ENCODE measurements at places on chromosomes 1 and 21.

GRCh38 chr1:168772428-168773060, 43.5 kb upstream of the DPT start:
- no peak for DNase-seq

- DNase-seq, result no peak
Measured at GRCh38 chr1:193662030-193662429, 475.6 kb upstream of the B3GALT2 start.

DNA sequence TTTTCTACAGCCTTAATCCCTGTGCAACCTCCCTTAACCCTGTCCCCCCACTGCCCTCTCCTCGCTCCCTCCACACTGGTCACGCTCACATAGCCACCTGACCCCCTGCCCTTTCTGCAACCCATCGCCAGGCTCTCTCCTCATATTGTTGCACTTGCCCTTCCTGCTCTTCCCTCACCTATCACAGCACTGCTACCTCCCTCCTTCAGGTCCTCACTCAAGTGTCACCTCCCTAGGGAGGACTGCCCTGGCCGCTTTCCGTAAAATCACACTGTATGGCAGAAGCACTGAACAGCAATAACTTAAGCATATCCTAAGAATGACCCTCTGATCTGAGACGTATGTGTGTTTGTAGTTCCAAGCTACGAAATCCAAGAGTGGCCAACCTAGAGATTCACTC, 406.0 kb downstream of the SIPA1L2 start:
- no peak for DNase-seq

GRCh38 chr21:39430457-39430856, 15.1 kb downstream of the LCA5L start:
- no peak for DNase-seq

DNA sequence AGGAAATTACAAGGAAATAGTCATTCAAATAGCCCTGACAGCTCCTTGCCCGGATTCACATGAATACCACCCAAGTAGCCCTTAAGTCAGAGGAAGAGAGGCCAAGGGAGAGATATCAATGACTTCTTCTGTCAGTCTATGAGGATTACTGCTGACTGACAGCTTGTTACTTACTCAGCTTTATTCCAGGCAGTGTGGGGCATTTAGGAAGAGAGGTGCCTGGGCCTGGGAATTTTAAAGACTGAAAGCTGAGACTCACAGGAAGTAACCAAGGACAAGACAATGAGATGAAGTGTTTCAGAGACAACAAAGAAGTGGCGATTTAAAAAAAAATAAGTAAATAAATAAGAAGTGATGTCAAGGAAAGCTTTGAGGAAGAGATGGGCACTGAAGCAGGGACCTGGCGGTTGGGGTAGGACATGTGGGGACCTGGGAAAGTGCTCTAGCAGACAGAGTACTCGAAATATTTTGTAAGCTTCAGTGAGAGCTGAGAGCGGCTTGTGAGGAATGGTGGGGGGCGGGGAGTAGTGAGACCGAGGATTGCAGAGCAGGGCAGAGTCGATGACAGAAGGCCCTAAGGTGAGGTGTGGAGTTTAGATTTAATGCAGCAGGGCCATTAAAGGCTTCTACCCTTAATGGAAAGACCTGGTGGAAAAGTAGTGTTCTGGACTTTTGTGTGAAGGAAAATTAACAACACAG, 58.9 kb downstream of the ST3GAL3 start:
- no peak for DNase-seq

DNA sequence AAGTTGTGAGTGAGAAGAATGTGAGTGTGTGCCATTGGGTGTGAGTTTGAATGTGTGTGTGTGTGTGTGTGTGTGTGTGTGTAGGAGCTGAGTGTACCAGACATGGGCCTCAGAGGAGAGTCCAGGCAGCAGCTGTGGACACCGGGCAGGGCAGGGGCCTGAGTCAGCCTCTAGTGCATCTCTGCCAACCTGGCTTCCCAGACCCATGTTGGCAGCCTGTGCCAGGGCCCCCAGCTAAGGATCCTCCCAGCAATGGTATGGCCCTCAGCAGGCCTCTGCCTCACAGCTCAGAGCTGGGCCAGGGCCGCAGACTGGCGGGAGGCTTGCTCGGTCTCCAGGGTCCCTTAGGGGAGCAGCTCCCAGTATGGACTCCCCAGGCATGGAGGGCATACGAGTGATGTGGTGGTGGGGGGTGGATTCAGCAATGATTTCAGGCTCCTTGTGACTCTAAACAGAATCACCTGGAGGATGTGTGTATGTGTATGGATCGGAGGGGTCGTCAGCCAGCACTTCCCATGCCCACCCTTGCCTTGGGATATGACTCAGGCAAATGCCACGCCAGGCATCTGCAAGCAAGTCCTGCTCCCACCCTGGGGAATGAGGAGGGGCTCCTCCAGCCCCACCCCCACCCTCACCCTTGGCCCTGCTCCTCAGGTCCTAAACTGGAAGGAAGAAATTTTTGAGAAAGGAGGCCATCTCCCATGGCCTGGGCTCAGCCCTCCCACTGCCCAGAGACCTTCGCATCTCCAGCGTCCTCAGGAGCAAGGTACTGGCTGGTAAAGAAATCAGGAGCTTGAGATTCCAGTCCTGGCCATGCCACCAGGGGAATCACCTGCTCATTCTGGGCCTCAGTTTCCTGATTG, 1.8 kb upstream of the FOXO6 start:
- no peak for DNase-seq

- peak; percentile 48 for DNase-seq
Measured at GRCh38 chr1:154405747-154406571, 816 bp downstream of the IL6R start.

- DNase-seq, result no peak
Measured at GRCh38 chr1:232965124-232965911, 14.9 kb downstream of the NTPCR start.

- no peak for DNase-seq
Measured at GRCh38 chr21:45234127-45234526, 53.6 kb downstream of the POFUT2 start.

- no peak for DNase-seq
Measured at GRCh38 chr1:19859876-19860275, 22.3 kb upstream of the OTUD3 start.

- DNase-seq, result no peak
Measured at GRCh38 chr1:6016191-6016865, 24.1 kb upstream of the NPHP4 start.

DNA sequence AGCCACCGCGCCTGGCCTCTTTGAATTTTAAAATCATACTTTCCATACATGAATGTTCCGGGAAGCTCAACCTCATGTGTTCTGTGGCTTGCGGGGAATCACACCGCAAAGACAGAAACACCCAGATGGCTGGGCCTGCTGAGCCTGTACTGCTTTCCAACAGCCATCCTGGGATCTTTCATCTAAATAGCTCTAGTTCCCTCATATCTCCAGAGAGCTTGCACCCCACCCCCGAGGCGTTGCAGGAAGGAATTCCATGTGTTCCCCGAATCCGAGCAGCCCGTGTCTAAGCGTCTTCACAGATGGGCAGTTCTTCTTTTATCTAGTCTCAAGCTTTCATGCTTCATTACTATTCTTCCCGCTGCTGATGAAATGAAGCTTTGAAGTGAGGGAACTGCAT, 66.4 kb downstream of the IGSF21 start:
- DNase-seq, result no peak

DNA sequence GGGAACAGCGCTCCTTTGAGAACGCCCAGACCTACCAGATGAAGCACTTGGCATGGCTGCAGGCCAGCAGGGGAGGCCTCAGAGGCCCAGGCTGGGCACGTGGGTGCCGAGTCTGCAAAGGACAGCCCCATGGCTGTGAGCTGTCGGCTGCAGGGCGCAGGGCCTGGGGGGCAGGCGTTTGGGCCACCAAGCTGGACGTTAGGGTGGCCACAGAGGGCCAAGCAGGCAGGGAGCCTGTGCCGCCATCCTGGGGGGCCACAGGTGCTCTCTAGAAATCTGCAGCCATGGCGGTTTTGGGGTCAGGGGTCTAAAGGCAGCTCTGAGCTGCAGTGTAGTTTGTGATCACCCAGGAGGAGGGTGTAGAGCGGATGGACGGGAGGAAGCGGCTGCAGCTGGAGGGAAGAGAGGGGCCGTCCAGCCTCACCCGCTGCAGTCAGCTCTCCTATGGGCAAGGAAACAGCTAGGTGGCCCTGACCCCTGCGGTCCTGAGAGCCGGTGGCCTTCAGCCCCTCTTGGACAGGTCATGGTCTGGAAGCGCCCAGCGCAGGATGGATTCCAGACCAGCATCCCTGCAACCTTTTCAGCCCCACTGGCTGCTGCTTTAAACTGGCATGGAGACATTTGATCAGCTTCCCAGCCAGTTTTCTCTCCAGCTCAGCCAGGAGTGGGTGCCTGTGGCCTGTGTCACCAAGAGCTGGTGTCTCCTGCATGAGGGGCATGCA, 11.0 kb downstream of the IBA57 start:
- no peak for DNase-seq

- DNase-seq, result no peak
Measured at GRCh38 chr21:31599013-31599412, 60.5 kb upstream of the SOD1 start.

GRCh38 chr21:31592963-31593560, 66.4 kb upstream of the SOD1 start:
- DNase-seq, result no peak

DNA sequence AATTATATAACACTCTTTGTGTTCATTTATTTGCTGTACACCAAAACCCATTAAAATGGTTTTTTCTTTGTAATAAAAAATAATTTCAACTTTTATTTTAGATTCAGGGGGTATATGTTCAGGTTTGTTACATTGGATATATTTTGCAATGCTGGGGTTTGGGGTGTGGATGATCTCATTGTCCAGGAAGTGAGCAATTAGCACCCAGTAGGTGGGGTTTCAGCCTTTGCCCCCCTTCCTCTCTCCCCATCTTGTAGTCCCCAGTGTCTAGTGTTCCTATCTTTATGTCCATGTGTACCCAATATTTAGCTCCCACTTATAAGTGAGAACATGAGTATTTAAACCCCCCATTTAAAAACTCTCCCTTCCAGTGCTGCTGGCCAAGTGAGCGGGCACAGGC, 184.6 kb downstream of the RHOU start:
- DNase-seq, result no peak

DNA sequence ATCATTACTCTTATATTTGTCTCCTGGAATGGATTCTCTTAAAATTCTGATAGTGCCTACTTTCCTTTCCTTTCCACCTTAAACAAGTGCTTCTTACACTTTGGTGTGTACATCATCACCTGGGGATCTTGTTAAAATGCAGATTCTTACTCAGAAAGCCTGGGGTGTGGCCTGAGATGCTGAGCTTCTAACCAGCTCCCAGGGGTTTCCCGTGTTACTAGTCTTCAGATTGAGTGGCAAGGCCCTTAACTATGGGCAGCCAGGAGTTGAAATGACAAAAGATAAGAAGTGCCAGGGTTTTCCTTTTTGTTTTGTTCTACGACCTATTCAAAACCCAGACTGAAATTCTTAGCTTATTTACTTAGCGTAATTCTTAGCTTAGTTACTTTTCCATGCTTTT, 159.2 kb downstream of the HFM1 start:
- no peak for DNase-seq

- DNase-seq, result no peak
Measured at GRCh38 chr1:113582084-113582483, 177.2 kb downstream of the PHTF1 start.

GRCh38 chr1:150151291-150152181, 1.8 kb downstream of the PLEKHO1 start:
- peak; percentile 84 for DNase-seq

DNA sequence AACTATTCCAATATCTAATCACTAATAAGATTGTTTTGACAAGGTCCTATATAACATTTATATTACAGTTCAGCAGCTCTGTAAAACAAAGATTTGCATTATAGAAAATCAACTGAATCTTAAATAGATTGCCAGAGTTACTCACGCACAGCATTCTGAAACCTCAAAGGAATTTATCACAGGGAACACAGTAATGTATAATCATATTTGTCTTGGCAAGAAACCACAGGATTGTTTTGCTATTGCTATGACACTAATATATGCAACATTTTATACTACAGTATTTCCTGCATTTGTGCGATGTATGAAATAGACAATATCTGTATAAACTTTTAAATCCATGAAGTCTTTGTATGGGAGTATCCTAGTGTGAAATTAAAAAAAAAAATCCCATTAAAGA, 101.4 kb downstream of the PLPPR5 start:
- no peak for DNase-seq

DNA sequence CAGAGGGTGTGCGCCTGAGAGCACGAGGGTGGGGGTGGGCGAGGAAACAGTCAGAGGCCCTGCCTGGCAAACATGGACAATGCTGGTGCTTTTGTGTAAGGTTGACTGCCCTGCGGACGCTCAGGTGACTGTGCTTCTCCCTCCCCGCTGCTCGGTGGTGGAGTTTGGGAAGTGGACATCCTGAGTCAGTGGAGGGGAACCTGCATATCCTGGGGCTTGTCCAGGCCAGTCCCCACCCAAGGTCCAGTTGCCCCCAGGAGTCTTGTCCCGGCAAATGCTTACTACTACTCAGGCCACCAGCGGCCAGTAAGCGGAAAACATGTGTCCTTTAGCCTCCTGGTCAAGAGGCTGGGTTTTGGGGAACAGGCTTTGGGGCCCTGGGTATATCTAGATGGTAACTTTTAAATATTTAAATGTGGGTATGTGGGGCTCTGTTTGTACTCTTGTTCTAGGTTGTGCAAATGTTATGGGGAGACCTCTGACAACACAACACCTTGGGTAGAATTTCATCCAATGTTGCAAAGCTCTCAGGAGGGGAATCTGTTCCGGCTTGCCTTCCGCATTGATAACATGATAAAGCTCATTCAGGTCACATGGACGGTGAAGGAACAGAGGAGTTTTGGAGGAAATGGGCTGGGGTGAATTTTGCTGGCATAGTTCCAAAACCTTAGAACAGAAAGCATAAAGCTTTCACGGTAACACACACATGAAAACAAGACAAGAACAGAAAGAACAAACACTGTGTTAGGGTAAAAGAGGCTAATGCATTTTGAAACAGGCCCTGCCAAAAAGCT, 364.9 kb downstream of the PRDM2 start:
- DNase-seq, result no peak

- DNase-seq, result no peak
Measured at GRCh38 chr1:201503397-201504176, 3.3 kb downstream of the CSRP1 start.

GRCh38 chr1:37825506-37825905, 17.5 kb upstream of the YRDC start:
- no peak for DNase-seq

GRCh38 chr21:25912402-25912746, 177.6 kb downstream of the GABPA start:
- DNase-seq, result no peak

DNA sequence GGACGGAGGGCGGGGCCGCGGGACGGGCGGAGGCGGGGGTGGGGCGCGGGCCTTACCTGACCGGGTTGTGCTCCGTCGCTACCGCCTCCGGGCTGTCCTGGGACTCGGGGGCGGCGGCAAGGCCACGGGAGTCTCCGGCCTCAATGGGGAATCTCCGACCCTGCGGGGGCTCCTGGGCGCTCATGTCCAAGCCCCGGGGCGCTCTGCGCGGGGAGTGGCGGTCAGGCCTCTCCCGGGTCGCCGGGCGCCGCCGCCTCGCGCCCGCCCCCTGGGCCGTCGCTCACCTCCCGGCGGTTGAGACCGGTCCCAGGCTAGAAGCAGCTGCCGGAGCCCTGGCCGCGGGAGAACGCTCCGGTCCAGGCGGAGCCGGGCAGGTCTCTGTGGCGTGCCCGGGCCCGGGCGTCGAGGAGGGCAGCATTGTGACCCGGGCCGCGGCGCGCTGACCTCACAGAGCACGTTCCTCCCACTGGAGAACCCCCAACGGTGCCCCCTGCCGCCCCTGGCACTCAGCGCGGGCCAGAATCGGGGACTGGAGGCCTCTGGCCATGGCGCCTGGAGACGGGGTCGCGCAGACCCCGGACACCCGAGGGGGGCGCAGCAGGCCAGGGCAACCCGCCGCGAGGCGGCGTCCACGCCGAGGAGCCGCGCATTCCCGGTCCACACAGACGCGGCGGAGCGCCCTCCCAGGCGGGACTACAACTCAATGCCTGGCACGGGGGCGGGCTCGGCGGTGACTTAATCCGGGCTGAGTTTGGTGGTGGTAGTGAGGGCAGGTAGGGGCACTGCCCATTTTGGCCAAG, 411 bp downstream of the FAM229A start:
- peak; percentile 15 for DNase-seq
